Inflammatory macrophage (primary cell): ENCODE measurements at places on chromosomes 11 and 22.

- DNase-seq = no peak
Measured at GRCh38 chr11:21723678-21724077, 469.2 kb upstream of the ANO5 start.

GRCh38 chr11:117016246-117016645 is 82.0 kb downstream of the SIK3 start:
- DNase-seq = no peak

DNA sequence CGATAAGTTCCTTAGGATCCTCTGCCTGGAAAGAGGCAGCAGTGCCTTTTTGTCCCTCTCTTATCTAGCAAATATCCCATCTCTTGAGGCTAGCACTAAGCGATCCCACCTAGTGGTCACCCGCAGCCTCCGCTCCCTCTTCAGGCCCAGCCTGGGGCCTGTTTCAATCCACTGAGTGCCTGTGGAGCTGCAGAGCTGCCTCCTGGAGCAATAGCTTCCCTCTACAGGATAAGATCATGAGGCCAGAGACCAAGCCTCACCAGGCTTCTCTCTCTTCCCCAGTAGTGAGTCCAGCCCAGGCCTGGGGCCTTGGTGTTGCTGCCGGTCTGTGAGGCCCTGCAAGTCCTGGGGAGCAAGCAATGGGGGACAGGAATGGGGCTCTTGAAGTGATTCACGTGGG is 65.8 kb downstream of the SLC22A12 start:
- DNase-seq = peak; percentile 50

DNA sequence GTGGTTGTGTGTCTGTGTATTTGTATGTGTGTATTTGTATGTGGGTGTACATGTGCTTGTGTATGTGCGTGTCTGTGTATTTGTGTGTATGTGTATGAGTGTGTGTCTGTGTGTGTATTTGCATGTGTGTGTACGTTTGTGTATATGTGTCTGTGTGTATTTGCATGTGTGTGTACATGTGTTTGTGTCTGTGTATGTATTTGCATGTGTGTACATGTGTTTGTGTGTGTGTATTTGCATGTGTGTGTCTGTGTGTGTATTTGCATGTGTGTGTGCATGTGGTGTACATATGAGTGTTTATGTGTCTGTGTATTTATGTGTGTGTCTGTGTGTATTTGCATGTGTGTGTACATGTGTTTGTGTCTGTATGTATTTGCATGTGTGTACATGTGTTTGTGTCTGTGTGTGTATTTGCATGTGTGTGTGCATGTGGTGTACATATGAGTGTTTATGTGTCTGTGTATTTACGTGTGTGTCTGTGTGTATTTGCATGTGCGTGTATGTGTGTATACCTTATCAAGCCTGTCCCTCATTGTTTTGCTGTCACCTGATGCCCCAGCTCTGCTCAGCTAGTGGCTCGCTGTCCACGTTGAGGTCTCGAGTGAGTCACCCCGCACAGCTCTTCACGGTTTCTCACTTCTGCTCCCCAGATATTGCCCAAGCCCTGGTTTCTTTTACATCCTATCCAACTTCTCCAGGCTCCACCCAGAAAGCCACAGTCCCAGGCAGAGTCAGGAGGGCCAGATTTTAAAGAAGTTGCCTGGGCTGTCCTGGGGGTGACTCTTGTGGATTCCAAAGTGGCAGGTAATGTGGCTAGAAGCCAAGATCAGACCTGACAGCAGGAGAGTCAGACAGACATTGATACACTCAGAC is 15.2 kb downstream of the MB start:
- peak; percentile 97 for DNase-seq

DNA sequence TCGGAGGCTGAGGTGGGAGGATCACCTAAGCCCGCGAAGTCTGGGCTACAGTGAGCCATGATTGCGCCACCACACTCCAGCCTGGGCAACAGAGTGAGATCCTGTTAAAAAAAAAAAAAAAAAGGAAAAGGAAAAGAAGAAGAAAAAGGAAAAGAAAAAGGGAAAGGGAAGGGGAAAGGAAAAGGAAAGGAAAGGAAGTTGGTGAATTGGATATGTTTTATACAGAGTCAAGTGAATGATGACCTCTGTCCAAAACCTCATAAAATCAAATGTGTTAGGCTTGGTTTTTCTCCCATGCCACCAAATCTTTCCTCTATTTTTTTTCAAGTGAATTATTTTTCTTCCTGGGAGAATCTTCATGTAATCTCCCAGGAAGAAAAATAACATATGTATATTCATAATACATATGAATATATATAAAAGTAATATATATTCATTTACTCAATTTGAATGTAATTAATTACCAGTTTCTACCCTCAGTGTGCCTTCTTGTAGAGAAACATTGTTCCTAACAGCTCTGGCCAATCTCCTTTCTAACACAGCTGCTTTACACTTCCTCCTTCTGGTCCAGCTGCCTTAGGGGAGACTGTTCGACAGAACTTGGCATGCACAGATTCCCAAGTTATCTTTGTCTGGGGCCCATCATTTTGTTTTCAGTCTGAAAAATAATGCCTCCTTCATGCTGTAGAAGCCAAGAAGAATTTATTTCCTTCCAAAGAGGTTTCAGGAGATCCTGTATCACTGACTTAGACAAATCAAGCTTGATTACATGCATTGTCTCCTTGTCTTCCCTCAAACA is 111.9 kb downstream of the CCDC34 start:
- no peak for DNase-seq

DNA sequence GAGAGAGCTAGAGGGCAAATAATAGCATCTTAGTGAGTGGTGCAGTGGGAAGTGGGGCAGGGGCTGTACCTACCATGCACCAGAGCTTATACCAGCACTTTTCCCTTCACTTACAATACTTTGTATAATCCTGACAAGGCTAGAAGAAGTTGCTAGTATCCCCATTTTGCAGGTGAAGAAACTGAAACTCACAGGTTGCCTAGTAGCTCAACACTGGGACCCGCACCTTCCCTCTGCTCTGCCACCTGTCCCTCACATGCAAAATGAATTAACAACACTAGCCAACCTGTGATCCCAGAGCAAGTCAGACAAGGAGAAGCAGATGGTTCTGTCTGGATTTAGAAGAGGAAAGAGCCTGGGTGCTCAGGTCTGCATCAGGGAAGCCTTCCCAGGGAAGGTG is 510.4 kb downstream of the BUD13 start:
- DNase-seq = no peak

GRCh38 chr11:15890031-15890713 is 466.2 kb downstream of the SOX6 start:
- DNase-seq = no peak

- DNase-seq = no peak
Measured at GRCh38 chr22:37618674-37619073, 10.0 kb downstream of the GGA1 start.

DNA sequence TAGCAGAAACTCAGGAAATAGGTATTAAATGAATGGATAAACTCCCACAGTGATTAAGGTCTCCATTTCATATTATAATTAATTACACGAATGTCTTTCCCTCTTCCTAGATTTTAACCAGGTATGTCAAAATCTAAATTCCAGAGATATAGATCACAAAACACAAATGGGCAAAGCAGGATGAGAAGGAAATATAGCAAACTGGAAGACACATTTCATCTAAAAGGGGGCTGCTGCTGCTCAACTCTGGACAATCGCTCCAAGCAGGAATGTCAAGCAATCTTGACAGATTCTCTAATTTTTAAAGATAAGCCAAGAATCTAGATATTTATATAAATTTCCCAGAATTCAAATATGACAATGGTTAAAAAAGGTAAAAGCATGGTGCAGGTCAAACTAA is 554.2 kb upstream of the CCDC90B start:
- no peak for DNase-seq

DNA sequence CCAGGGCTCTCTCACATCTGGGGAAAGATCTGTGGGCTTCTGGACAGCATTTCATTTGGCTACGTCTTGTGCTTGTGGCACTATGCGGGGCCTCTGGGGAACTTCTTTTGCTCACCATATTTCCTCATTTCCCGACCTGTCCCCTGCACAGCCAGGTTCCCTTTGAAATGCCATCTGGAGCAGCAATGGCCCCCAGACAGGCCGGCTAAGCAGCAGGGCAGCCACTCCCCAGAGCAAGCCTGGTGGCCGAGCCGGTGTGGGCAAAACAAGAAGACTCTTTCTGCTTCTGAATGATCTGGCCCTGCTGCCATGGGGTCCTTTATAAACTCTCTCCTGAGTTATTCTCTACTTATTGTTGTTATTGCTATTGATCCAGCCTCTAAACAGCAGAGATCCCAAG is 190.7 kb upstream of the NECTIN1 start:
- DNase-seq = no peak

GRCh38 chr11:97259884-97260283 is 870.1 kb downstream of the JRKL start:
- no peak for DNase-seq

DNA sequence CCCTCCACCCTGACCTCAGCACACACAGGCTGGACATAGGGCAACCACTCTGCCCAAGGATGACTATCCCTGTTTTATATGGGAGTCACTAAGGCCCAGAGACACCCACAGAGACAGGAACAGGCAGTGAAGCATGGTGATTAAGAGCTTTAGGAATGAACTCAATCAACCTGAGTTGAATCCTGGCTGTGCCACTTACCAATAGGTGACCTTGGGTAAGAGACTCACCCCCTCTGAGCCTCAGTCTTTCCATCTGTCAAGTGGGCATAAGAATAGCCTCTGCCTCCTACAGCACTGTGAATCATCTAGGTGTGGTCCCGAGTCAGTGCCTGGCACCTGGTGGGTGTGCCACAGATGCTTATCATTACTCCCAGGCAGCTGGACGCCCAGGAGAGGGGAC is 6.8 kb downstream of the CRYBB1 start:
- DNase-seq = no peak

- DNase-seq = no peak
Measured at GRCh38 chr11:125376117-125376516, 119.9 kb downstream of the FEZ1 start.

- DNase-seq = no peak
Measured at GRCh38 chr22:47260551-47260950, 498.1 kb downstream of the TBC1D22A start.

- no peak for DNase-seq
Measured at GRCh38 chr11:95993438-95994298, 69.8 kb upstream of the MTMR2 start.

DNA sequence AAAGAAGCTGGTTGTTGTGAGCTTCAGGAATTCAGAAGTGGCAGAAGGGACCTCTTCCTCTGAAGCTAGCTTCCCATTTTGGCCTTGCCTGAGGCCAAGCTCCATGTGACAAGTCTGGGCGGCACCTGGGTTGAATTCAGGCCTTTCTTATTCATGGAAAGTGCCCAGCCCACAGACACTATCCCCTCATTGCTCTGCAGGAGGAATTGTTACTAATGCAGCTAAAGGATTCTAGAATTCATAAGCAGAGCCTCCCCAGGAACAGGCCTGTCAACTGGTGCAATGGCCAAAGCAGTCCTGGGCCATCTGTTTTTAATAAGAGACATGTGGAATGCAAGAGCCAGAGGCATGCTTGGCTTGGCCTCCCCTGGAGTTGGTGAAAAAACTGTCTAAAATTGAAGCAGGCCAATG is 71.4 kb downstream of the SLC1A2 start:
- DNase-seq = peak; percentile 58

GRCh38 chr11:46210133-46210636 is 67.3 kb upstream of the CREB3L1 start:
- DNase-seq = peak; percentile 83

DNA sequence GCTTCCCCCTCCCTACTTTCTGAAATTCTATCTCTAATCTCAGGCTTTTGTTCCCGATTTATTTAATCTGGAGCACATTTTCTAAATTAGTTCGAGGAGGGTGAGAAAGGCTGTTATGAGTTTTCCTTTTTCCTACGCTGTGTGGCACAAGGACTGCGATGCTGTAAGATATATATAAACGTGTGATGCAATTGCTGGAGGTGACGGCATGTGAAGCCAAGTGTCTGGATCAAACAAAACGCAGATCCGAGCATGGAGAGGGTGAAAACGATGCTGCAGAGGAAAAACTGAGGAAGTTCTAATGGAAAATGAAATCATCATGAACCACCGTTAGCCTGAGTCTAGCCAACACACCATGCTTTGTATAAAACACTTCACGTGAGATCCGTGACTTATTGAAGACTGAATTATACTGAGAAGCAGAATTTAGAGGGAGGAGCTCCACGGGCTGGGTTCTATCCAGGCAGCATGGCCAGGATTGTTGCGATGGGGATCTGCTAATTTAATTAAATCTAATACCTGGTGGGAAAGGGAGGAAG is 4.4 kb downstream of the PKNOX2 start:
- DNase-seq = no peak

GRCh38 chr22:22946131-22946530 is 58.5 kb downstream of the IGLL5 start:
- DNase-seq = no peak

GRCh38 chr22:19917389-19918138 is 24.0 kb upstream of the COMT start:
- DNase-seq = no peak

DNA sequence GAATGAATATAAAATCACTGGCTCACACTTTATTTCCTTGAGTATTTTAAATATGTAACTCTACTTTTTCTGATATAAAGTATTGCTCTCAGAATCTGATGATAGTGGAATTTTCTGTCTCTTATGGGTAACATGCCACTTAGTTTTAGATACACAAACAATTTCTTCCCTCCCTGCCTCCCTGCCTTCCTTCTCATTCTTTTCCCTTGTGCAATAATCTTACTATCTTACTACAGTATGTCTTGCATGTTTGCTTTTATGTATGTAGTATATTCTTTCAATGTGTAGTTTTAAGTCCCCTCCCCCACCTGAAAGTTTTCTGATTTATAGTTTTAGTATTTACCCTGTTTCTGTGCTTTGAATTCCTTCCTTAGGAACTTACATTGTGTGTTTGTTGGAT is 48.4 kb downstream of the INSC start:
- DNase-seq = peak; percentile 21

GRCh38 chr22:49942565-49943404 is 17.8 kb upstream of the PIM3 start:
- no peak for DNase-seq

DNA sequence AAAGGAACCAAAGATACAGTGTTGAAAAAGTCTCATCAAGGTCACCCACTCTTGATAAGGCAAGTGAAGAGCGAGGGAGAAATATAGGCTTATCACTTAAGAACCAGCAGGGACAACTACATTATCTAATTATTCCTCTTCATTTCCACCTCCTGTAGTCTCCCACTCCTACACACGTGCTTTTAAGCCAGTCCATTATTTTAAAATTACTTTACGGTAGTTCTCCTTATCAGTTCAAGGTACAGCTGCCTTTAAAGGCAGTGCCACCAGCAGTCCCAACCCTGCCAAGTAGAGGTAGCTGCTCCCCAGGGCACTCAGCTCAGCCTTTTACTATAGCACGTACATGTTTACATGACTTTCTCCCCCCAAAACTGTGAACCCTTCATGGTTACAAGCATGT is 161.5 kb upstream of the BLID start:
- no peak for DNase-seq

DNA sequence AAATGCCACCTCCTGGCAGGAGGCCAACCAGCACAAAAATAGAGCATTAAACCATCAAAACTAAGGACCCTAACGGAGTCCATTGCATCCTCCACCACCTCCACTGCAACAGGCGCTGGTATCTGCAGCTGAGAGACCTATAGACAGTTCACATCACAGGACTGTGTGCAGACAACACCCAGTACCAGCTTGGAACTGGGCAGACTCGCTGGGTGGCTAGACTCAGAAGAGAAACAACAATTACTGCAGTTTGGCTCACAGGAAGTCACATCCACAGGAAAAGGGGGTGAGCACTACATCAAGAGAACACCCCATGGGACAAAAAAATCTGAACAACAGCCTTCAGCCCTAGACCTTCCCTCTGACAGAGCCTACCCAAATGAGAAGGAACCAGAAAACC is 11.6 kb upstream of the TMEM45B start:
- no peak for DNase-seq

GRCh38 chr11:47124675-47125074 is 52.0 kb downstream of the ARFGAP2 start:
- DNase-seq = no peak
